SW 1271 (cell line): ENCODE measurements at places on chromosomes 5 and 9.
A peak's percentile ranks its signal among the peaks of the same experiment; 100 is the strongest.

GRCh38 chr9:134742822-134743535 lies 101.4 kb downstream of the COL5A1 start:
- no peak for DNase-seq

DNA sequence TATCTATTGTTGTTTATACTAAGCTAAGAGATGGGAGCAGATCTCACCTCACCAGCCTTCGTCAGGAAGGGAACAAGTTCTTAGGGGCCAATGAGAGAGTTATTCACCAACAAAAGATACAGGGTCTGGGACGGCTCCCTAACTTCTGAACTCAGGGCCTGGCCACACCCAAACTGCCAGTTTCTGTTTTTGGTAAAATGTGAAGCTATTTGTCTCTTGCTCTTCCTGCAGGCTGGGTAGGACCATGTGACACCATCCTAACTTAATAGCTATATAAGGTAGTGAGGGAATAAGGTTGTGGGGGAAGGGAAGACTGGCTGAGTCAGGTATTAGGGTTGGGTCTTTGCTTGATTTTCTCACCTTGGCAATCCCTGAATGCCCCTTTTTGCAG lies 480.5 kb downstream of the KDM4C start:
- DNase-seq: no peak

DNA sequence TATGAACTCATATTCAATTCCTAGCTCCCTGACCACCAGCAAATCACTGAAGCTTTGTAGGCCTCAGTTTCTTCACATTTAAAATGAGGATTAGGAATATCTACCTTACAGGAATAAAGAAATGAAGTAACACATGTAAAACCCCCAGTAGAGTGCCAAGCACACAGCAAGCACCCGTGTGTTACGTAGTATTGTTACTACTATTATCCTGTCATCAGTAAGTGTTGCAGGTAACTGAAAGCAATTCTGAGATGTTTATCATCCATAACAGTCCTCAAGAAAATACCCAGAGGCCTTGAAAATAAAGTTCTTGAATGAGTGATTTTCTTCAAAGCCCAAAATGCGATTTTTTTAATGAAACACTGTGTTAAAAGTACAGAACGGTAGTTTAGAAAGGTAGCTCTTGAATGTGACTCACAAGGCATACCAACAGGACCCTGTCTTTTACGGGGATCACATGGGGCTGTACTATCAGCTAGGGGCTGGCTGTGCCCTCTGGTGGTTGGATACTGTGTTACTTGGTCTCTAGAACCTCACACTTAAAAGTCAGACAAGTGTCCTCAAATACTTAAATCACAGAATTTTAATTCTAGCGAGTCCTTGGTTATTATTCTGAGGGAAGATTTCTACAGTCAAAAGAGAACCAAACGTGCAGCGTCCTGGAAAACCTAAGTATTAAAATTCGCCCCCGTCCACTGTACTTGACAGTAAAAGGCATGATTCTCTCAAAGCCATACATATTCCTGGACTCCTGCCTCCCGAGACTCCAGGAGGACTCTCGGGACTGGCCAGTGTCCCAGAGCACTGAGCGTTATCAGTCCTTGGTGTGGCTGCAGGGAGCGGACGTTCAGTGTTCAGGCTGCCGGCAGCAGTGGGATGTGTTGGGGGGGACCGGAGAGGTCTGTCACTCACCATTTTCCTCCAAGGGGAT lies 725 bp downstream of the NDUFB6 start:
- DNase-seq: peak; percentile 63

DNA sequence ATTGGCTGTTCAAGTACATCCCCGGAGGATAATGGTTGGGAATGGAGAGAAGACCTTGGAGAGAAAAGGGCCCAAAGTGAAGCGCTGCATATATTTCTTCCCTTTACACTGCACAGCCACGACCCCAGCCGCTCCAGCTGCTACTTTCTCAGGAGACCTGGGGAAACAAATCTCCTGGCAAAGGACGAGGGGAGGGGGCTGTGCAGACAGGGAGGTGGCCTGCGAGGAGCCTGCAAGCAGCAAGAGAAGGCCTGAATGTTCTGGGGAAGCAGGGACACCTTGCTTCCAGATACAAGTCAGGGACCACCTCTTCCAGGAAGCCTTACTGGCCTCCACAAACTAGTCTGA lies 739 bp upstream of the PDLIM4 start:
- DNase-seq: no peak

GRCh38 chr5:143311428-143311827 lies 92.1 kb downstream of the NR3C1 start:
- peak; percentile 78 for DNase-seq

GRCh38 chr9:9395539-9395938 lies 1217.3 kb downstream of the PTPRD start:
- no peak for DNase-seq

GRCh38 chr9:69346596-69347390 lies 21.8 kb downstream of the ENTREP1 start:
- no peak for DNase-seq

DNA sequence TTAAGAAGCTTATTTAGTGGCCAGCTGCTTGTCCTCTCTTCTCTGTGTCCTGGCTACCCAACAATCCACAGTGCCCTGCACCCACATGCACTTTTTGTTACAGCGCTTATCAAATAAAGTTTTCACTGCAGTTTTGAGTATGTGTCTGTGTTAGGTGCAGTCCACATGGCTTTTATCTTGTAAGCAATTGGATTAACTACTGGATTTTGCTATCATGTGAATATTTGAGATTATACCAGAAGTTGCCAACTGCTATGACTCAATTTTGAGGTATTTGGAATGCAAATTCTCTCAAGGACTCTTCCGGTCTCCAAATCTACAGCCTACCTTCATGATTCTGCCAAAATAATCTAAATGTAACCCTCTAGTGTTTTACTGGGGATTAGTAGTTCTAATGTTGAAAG lies 690.2 kb downstream of the NR2F1-AS1 start:
- DNase-seq: peak; percentile 6

DNA sequence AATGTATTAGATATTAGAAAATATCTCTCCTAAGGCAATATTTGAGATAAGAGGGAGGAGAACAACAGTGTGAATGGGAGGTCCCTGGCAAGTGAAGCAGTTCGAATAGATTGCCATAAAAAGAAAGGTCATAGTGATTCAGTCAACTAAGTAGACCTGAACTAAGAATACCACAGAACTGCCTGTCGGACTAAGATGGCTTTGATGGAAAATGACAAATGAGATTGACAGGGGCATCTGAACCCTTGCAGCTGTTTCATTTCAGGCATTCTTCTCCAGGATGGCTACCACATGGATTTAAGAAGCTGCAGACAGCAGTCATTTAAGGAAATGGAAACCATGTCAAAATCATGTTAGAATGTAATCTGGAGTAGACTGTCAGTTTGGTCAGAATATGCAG lies 308.4 kb upstream of the MEF2C start:
- no peak for DNase-seq

DNA sequence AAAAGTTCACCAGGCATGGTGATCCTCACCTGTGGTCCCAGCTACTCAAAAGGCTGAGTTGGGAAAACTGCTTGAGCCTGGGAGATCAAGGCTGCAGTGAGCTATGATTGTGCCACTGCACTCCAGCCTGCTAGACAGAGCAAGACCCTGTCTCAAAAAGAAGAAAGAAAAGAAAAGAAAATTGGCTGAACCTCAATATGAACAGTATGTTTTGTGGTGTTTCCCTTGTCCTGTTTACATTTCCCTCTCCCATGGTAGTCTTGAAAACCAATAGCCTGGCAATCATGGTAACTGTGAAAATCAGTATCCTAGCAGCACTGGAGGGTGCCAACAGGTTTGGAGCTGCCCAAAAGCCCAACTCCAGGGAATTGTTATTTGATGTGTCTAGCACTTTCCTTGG lies 174.1 kb upstream of the NR4A3 start:
- DNase-seq: no peak

DNA sequence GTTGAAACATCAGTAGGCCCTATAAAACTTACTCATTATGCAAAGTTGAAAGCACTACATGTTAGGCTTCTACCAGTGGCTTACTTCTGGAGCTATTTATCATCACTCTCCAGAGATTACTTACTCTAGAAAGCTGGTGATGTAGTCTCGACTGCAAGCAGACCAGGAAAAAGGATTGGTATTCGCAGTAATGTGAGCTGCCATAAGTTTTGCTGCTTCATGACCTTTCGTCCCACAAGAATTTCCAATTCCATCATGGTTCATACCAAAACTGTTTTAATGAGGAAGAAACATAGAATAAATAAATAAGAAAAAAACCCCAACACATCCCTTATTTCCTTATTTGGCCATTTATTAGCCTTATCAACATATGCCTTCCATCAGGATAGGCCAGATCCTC lies 181.9 kb downstream of the ADAMTS6 start:
- DNase-seq: no peak

DNA sequence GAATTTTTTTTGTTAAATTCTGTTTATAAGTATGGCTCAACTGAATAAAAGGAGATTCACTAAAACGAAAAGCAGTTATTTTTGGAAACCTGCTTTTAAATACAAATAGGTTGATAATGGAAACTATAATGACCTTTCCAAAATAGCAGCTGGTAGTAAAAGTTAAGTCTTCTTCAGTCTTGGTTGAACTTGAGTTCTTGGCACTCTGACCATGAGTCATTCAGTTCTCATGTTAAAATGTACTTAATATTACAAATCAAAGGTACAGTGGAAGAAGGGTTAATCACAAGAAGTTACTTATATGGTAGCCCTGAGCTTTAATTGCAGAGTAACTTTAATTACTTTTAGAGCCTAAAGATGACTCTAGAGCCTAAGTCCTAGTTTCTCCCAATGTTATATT lies 62.1 kb downstream of the KLF9 start:
- DNase-seq: no peak

- DNase-seq: peak; percentile 96
These were observed 128.3 kb downstream of the EFNA5 start for GRCh38 chr5:107542428-107542827.

DNA sequence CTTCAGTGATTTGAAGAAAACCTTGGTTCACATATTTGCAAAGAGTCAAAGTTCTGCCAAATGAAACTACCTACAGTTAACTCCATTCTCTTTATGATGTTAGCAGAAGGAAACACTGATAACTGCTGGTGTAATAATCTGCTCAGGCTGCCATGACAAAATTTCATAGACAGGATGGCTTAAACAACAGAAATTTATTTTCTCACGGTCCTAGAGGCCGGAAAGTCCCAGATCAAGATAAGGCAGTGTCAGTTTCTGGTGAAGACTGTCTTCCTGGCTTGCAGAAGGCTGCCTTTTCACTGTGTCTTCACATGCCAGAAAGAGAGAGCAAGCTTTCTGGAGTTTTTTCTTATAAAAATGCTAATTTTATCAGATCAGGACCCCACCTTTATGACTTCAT lies 102.4 kb upstream of the PARP8 start:
- DNase-seq: no peak

- peak; percentile 71 for DNase-seq
These were observed 25.8 kb upstream of the TRIM32 start for GRCh38 chr9:116661037-116661954.

DNA sequence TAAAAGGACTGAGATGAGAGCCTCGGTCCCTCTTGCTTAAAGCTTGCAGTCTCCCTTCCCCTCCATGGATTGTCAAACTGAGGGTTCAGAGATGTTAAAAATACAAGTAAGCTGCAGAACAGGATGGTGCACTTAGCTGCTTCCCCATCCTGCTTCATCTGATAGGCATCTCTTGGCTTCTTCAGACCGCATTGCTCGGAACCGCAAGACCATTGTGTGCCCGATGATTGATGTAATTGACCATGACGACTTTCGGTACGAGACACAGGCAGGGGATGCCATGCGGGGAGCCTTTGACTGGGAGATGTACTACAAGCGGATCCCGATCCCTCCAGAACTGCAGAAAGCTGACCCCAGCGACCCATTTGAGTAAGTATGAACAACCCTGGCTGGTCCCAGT lies 65.5 kb upstream of the SAP30L start:
- DNase-seq: no peak

DNA sequence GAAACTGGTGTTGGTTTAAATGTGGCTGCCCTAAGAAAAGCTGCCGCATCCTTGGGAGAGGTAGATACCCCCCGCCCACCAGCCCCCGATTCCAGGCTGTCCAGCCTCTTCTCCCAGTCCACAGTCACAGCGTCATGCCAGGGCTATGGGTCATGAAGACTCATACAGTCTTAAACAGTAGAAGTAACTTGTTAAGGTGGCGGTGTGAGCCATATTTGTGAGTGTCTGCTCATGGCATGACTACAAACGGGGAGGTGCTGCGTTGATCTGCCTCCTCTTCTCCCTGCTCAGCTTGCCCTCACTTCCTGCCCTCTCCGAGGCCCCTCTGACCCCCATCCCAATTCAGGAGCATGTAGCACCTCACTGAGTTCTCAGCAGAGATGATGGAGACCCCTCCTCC lies 20.8 kb downstream of the FGD3 start:
- DNase-seq: no peak

DNA sequence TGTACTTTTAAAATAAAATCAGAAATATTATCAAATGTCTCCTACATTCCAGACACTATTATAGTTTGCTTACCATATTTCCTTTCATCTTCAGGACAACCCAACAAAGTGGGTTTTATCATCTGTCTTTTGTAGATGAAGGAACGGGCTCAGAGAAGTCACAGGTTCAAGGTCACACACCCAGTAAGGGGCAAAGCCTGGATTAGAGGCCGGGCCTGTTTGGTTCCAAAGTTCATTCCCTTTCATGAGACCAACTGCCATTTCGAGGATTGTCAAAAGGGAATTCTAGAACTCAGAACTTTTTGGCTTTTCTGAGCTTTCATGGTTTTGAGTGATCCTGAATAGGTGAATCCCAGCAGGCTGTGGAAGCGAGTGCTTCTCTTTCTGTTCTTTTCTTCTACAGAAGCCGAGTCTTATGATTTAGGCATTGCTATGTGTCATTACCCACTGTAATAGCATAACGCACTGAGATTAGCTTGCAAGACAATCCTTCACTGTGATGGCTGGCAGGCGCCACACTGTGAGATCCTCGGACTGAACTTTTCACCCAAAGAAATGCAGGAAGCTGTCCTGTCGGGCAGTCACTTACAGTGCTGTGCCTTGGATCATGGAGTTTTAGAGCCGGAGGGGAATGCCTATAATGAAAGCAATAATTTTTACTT lies 43.8 kb upstream of the ANKH start:
- DNase-seq: no peak

DNA sequence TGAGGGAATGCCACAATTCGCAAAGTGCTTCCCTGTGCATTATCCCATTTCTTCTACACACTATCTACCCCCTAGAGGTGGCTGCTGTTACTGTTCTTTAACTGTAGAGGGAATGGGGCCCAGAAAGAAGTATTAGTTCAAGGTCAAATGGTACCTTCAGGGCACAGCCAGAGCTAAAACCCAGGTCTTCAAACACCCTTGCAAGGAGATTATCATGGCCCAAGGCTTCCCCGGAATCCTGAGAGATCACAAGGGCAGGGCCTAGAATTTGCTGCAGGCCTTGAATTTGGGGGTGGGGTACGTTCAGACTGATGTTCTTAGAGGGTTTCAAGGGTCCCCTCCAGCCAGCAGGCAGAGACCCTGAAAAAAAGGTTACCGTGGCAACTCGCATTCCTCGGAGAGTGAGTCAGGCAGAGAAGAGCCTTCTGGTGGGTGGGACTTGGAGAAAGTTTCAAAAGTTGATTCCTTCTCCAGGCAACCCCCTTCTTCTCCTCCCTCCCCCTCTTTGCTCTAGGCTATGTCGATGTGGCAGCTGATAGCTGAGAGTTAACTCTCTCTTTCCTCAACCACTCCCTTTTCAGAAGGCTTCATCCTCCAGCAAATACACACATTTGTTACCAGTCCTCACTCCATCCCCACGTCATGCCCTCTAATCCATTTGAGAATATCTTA lies 1.9 kb downstream of the SPARC start:
- peak; percentile 46 for DNase-seq
